Tibial nerve (tissue), 4 donors: ENCODE measurements at places on chromosomes 12 and 14. TPM values are rescaled to one million over a fixed set of nuclear protein-coding genes. Genes with fewer than 3 reads are reported as not detected.

DNA sequence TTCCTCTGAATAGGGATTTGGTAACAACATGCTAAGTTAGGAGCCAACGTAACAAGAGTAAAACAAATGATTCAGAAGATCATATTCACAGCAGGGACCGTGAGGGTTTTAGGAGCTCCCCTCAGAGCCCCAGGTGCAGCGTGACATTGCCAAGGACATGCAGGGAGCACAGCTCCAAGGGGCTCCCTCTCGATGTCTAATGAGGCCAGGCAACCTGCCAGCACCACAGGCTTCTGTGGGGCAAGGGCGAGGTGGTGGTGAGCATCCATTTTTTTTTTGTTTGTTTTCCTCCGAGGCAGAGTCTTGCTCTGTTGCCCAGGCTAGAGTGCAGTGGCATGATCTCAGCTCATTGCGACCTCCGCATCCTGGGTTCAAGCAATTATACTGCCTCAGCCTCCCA is 95.1 kb upstream of the PTPRB start:
- DNase-seq: no peak

DNA sequence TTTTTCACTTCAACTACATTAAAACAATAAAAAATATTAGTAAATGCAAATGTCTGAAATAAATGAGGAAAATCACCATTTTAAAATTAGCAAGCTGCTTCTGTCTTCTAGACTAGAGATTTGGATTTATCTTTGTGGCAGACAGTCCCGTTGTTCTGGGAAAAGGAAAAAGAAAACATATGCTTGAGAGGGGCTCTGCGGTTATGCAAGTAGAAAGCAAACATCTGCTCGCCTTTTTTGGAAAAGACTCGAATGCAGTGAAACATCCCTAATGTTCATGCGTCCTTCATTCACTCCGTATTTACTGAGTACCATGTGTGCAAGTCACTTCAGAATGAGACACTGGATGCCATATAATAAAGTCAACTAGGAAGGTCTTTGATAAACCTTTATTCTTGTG is 44.9 kb downstream of the IFNG start:
- DNase-seq: no peak

- no peak for DNase-seq
These were observed 10.3 kb downstream of the ZBTB39 start for GRCh38 chr12:56995930-56996496.

DNA sequence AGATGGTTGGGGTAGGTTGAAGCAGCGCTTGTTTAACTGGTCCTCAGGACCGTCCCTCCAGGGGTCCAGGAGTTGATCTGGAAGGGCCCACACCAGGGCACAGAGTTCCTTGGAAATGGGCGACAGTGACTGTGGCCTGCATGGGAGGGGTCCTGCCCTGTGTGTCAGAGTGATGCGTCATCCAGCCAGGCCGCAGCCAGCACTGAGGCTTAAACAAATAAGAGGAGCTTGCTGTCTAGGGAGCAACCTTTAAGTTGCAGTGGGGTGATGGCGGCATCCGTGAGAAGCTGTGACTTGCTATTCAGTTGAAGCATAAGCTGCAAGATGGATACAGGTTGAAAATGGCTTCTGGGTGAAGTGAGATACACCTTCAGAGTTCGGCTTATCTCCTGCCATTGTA is 20.2 kb downstream of the DCAF4 start:
- DNase-seq: no peak

DNA sequence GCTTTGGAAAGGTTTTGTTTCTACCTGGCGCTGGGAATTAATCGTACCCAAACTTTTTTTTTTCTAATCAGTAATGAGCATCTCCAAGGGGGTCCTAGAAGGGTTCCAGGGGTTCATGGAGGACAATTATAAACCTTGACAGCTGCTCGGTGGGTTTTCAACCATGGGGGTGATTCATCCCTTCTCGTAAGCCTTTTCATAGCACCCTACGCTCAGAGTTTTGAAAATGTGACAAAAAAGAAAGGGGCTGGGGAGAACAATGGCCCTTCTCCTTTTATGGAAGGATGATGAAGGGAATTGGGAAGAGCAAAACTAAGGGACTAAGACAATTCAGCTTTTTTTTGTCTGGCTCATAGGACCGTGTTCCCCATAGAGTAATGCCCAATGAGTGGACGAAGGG is 196.7 kb downstream of the ZFP36L1 start:
- DNase-seq: no peak

- DNase-seq: peak; percentile 65
These were observed 78.6 kb downstream of the CCDC60 start for GRCh38 chr12:119412811-119413794.

DNA sequence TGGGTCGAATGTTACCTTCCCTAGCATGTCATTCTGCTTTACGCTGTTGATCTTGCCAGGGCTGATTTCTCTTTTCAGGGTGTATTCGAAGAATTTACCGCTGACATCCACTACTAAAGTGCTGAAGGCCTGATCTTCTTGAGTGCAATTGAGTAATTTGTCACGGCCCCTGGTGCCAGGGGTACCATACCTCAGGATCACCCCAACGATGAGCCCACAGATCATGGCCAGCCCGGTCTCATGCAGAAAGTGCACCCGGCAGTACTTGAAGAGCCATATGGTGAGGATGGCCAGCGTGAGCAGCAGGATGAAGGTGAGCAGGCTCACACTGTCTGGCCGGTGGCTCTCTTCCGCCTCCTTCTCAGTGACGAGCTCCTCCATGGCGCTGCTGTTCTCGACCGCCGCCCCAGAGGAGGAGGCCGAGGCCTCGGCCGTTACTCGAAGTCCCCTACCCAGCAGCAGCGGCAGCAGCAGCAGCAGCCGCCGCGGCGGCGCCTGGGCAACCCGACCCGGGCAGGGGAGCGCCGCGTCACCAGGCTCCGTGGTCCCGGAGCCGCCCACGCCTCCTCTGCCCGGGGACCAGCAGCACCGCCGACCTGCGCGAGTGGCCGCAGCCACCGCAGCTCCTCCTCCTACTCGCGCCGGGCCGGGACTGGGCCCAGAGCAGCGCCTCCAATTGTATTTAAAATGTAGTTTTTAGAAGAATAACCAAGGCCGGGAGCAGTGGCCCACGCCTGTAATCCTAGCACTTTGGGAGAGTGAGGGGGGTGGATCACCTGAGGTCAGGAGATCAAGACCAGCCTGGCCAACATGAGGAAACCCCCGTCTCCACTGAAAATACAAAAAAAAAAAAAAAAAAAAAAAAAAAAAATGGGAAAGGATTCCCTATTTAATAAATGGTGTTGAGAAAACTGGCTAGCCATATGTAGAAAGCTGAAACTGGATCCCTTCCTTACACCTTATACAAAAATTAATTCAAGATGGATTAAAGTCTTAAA is 58.5 kb upstream of the TMPO start:
- no peak for DNase-seq

GRCh38 chr14:24428628-24429394 is 657 bp downstream of the CBLN3 start:
- DNase-seq: no peak

- DNase-seq: no peak
These were observed at the start of gene GARIN6 for GRCh38 chr12:99647453-99647852. GARIN6 (plus strand) TSS chr12:99647753; CDS start chr12:99648175, 422 bp downstream.

DNA sequence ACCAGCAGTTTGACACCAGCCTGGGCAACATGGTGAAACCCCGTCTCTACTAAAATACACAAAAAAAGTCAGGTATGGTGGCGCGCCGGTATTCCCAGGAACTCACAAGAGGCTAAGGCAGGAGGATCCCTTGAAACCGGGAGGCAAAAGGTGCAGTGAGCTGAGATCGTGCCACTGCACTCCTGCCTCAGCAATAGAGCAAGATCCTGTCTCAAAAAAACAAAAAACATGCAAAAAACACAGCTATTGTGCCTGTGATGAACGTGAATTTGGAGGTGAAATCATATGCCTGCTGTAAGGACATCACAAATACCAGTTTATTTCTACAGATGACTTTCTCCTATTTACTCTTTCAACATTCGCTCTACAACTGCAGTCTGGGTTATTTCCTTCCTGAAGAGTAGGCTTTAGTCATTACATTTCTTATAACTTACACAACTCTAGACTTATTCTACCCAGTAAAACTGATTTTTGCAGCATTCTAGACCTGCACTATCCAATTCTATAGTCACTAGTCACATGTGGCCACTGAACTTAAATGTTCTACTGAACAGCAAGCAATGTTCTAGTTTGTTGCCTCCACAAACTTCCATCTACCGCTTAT is 48.3 kb downstream of the HNRNPC start:
- DNase-seq: no peak

DNA sequence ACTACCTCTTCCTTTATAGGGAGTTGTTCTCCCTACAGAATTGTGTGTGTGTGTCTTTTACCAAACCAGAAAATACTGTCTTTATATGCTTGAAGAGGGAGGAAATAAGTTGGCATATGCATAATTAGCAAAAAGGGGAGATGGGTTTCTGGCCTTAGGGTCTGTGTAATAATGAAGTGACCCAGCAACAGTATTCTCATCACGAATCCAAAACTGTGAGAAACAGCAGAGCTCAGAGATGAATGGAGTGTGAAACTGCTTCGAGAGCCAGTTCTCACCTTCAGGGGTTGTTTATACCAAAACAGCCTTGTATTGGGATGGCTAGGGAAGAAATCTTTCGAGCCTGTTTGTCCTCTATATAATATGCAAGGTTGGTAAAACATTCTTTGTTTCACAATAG is 227.5 kb downstream of the MON2 start:
- DNase-seq: no peak

ACOT4 gene
- 2.6 TPM for total RNA-seq

RFLNA gene
- total RNA-seq: 18.1 TPM

CHGA gene
- total RNA-seq: not detected
